Sigmoid colon (tissue), 7 donors: ENCODE measurements at places on chromosomes 6 and 20. TPM values are rescaled to one million over a fixed set of nuclear protein-coding genes. Genes with fewer than 3 reads are reported as not detected.

The KCNK17 gene
- 1.4 TPM for total RNA-seq

GRCh38 chr20:49677777-49678758, 35.6 kb downstream of the B4GALT5 start:
- no peaks in the 10 kb centered on the region for H3K27me3 ChIP-seq
- no peak overlapping the region for H3K4me3 ChIP-seq
- peak overlapping the region; percentile 35 for H3K27ac ChIP-seq
- no peaks in the 10 kb centered on the region for H3K36me3 ChIP-seq
- DNase-seq: no peak

GRCh38 chr6:35166116-35166515, 25.0 kb upstream of the TCP11 start:
- no peaks in the 10 kb centered on the region for H3K36me3 ChIP-seq
- DNase-seq: no peak
- no peaks in the 10 kb centered on the region for H3K27me3 ChIP-seq
- H3K27ac ChIP-seq: no peak overlapping the region
- no peak overlapping the region for H3K4me3 ChIP-seq

The C6orf52 gene
- not detected for total RNA-seq

The FAM209A gene
- total RNA-seq: 1.4 TPM

DNA sequence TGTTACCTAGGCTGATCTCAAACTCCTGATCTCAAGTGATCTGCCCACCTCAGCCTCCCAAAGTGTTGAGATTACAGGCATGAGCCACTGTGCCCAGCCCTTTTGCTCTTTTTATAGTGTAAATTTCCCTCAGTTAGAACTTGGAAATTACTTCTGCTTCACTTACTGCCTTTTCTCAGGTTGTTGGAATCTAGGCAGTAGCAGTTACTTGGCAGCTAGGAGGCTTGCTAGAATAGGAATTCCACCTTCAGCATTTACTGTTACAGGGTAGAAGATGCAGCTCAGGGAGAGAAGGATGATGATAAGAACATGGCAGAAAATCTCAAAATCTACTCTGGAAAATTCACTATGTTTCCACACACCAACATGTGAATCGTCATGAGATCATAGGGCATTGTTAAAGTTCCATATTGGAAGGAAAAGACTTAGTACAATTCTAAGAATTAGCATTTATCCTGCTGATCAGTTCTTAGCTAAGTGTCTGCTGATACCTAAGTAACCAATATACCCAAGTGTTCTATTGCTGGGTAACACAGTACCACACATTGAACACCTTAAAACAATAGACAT, 182.2 kb downstream of the SLC16A10 start:
- no peak overlapping the region for H3K27ac ChIP-seq
- H3K36me3 ChIP-seq: peaks cover 10% of the 10 kb centered on the region
- no peak for DNase-seq
- no peaks in the 10 kb centered on the region for H3K4me1 ChIP-seq
- no peaks in the 10 kb centered on the region for H3K27me3 ChIP-seq

GRCh38 chr6:159608961-159609651, 83.9 kb downstream of the SOD2 start:
- H3K4me1 ChIP-seq: no peaks in the 10 kb centered on the region
- DNase-seq: no peak
- H3K27me3 ChIP-seq: no peaks in the 10 kb centered on the region

DNA sequence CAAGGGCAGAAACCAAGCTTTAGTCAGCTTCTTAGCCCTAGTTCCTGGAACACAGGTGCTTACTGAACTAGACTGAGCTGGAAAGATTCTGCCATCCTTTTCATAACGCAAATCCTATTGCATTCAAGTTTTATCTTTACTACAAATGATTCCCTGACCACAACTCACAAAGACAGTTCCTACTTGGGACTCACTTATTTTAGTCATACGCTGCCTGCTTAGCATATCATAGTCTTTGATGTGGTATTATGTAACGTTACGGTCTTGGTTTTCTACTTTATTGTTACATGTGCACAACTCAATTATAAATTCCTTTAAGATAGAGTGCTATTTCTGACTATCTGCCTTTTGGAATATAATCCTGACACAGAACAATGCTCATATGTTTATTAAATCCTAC, 59.1 kb downstream of the BLOC1S5 start:
- H3K27me3 ChIP-seq: no peaks in the 10 kb centered on the region
- H3K4me1 ChIP-seq: no peaks in the 10 kb centered on the region
- no peak for DNase-seq
- H3K36me3 ChIP-seq: no peaks in the 10 kb centered on the region
- no peak overlapping the region for H3K27ac ChIP-seq

DNA sequence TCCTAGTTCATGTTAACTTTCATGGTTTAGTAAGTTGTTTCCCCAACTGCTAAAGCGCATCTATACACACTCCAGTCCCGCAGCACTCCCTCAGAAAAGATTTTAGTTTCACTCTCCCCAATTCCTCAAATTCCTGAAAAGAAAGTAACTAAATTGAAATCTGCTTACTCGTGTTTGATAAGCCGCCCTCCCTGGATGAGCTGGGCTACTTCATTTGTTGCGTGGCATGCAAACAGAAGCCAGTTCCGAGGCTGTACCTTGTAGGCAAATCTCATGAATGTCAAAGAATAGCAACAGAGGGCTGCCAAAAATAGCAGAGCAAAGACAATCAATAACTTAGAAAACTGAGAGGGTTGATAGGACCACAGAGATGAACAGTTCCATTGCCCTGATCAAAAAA, 16.9 kb downstream of the MPC1 start:
- DNase-seq: no peak
- no peak overlapping the region for H3K4me3 ChIP-seq
- peaks cover 9% of the 10 kb centered on the region for H3K36me3 ChIP-seq
- H3K4me1 ChIP-seq: no peaks in the 10 kb centered on the region
- H3K27me3 ChIP-seq: no peaks in the 10 kb centered on the region

- no peak overlapping the region for H3K4me3 ChIP-seq
- DNase-seq: no peak
- no peaks in the 10 kb centered on the region for H3K36me3 ChIP-seq
- no peaks in the 10 kb centered on the region for H3K4me1 ChIP-seq
Observed at GRCh38 chr6:451336-451735, 59.8 kb downstream of the IRF4 start.

DNA sequence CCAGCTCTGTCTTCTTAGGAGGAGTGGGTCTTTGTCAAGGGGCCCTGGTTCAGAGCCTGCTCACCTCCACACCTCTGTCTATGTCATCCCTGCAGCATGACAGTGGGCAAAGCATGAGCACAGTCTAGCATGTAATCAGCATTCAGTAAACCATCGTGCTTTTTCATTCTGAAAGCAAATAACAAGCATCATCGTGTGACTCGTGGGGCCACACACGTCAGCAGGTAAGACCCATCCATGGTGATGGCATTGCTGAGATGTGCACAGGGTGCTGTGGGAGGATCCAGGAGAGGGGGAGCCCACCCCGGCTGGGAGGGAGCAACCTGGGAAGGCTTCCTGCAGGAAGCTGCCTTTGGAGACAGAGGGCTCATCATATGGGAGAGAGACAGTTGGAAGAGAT, 106.7 kb downstream of the TMEM242 start:
- no peaks in the 10 kb centered on the region for H3K27me3 ChIP-seq
- no peak overlapping the region for H3K4me3 ChIP-seq
- no peaks in the 10 kb centered on the region for H3K36me3 ChIP-seq
- no peak for DNase-seq
- peaks cover 3% of the 10 kb centered on the region for H3K4me1 ChIP-seq

- DNase-seq: no peak
- H3K27ac ChIP-seq: no peak overlapping the region
- no peaks in the 10 kb centered on the region for H3K36me3 ChIP-seq
- no peak overlapping the region for H3K4me3 ChIP-seq
- H3K27me3 ChIP-seq: no peaks in the 10 kb centered on the region
Observed at GRCh38 chr20:13105864-13106457, 97.2 kb downstream of the SPTLC3 start.

- H3K36me3 ChIP-seq: no peaks in the 10 kb centered on the region
- no peak overlapping the region for H3K27ac ChIP-seq
- no peak overlapping the region for H3K4me3 ChIP-seq
- no peaks in the 10 kb centered on the region for H3K4me1 ChIP-seq
Observed at GRCh38 chr6:154276810-154277628, 79.6 kb downstream of the IPCEF1 start.

DNA sequence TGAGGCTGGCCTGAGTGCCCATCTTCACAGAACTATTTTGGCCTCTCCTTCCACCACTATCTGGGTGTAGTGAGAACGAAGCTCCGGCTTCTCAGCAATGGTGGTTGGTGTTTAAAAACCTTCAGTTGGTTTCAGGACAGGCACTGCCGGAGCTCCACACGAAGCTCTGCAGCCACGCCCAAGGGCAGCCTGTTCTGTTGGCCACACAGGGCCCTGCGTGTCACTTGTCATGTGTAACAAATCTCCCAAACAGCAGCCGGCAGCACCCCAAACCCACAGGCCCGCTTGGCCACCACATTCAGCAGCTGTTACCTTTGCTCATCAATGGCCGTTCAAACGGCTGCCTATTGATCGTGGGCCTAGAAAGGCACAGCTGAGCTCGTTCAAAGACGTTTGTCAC, 97.5 kb downstream of the ERMARD start:
- no peaks in the 10 kb centered on the region for H3K4me1 ChIP-seq
- no peak for DNase-seq
- H3K27me3 ChIP-seq: no peaks in the 10 kb centered on the region
- H3K27ac ChIP-seq: no peak overlapping the region
- H3K4me3 ChIP-seq: no peak overlapping the region

GRCh38 chr6:139372326-139373153, 1.9 kb downstream of the CITED2 start:
- peaks cover 23% of the 10 kb centered on the region for H3K4me1 ChIP-seq
- no peak for DNase-seq
- peak overlapping the region; percentile 86 for H3K4me3 ChIP-seq
- no peaks in the 10 kb centered on the region for H3K27me3 ChIP-seq
- peaks cover 6% of the 10 kb centered on the region for H3K36me3 ChIP-seq

The GHRH gene
- total RNA-seq: not detected

GRCh38 chr20:37356387-37356786, 10.4 kb downstream of the SRC start:
- H3K4me1 ChIP-seq: no peaks in the 10 kb centered on the region
- no peaks in the 10 kb centered on the region for H3K36me3 ChIP-seq
- no peak overlapping the region for H3K4me3 ChIP-seq
- no peaks in the 10 kb centered on the region for H3K27me3 ChIP-seq

GRCh38 chr6:63529498-63529897, 42.8 kb upstream of the LOC128125822 start:
- H3K4me3 ChIP-seq: no peak overlapping the region
- H3K27me3 ChIP-seq: no peaks in the 10 kb centered on the region
- no peak for DNase-seq

The SCUBE3 gene
- total RNA-seq: 2.1 TPM

The C6orf132 gene
- 3.3 TPM for total RNA-seq

The CFAP206 gene
- 0.33 TPM for total RNA-seq
